Foreskin fibroblast (primary cell): ENCODE measurements at places on chromosomes 4 and X.

- DNase-seq: no peak
These were observed 29.6 kb downstream of the SMARCAD1 start for GRCh38 chr4:94237271-94237670.

- DNase-seq: peak; percentile 91
These were observed 81.8 kb downstream of the FRYL start for GRCh38 chr4:48698029-48698971.

DNA sequence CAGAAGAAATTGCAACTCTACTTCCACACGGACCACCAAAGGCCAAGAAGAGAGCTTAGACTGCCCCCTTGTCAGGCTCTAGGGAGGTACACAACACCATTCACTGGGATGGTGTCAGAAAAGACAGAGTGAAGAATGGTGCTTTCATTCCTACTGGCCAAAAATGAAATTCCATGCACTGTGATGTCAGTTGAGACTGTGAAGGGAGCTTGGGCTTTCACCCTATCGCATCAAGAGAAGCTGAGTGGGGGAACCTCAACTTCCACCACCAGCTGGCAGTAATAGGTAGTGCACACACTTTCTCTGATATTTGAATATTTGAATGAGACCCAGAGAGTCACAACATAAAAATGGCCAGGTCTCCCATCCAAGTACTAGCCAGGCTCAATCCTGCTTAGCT lies 65.9 kb downstream of the ZNF711 start:
- DNase-seq: no peak

GRCh38 chr4:63049278-63049677 lies 1360.0 kb downstream of the TECRL start:
- DNase-seq: no peak

- no peak for DNase-seq
These were observed 383.7 kb upstream of the FAM241A start for GRCh38 chr4:111761531-111761930.

DNA sequence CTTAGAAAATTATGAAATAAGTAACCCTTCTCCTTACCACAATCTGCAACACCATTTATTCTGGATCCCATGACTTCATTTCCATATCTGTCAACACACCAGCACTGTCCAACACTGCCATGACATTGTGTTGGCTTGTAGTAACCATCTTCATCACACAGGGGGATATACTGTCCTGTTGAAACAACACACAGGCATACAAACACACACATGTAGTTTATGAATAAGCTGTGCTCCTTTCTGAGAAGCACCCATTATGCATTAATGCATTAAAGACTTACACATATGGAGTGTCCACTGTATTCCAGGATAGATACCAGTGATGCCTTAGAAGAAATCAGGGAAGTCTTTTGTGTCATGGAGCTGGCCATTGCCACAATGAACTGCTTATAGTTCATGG lies 496.9 kb downstream of the SPOCK3 start:
- no peak for DNase-seq

GRCh38 chr4:85019411-85019810 lies 52.9 kb upstream of the WDFY3 start:
- DNase-seq: no peak

DNA sequence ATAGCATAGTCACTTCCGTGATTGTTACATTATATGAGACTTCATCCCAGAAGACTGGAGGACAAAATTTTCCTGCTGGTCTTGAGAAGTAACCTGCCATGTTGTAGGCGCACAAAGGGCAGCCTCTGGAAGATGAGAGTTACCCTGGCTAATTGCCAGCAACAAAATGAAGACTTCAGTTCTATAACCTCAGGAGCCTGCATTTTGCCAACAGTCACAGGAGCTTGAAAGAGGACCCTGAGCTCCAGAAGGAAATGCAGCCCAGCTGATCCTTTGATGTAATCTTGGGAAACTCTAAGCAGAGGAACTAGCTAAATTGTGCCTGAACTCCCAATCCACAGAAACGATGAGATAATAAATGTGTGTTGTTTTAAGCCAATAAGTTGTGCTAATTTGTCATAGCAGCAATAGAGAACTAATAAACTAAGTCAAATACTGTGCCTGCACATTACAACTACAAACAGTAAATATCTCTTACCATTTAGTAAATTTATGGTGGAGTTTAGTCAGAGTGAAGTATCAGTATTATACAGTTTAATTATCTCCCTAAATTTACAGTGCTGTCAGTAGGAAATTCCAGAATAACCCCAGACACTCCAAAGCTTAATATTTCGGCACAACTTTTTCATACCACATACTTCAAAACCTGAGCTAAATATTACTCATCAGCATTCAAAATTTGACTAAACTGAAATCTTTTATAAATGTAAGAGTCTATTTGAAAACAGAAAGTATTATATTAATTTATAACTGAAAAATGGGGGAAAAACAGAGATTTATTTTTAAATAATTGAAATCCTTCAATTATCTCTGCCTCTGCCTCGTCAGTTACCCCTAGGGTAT lies 90.1 kb upstream of the MAPK10 start:
- no peak for DNase-seq

GRCh38 chrX:70322784-70323183 lies 32.9 kb downstream of the KIF4A start:
- no peak for DNase-seq

DNA sequence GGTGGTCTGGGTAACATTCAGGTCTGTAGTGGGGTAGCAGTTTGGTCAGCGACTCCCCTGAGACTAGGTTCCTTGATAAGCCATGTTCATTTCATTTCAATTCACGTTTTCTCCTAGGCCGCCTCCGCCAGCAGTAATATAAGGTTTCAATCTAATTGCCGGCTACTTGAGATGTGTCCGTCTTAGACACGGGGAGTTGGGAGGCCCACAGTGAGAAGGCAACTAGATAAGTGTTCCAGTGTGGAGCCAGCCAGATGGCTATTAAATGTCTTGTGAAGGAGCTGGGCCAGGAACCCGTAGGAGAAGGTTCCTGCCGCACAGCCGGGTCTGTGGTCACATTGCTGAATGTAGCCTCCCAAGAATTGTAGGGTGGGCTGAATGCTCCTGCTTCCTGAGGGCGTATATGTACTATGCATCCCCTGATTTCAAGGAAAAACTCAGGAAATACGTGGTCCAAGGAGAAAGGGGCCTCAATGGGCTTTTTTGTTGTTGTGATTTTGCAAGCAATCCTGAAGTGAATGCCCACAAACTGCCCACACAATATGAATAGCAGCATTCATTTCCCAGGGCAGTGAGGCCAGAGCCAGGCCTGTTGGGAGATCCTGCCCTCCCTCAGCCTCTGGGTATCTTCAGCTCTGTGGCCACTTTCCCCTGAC lies 220.6 kb upstream of the RPL34 start:
- DNase-seq: no peak

GRCh38 chrX:38347136-38347535 lies 5.3 kb upstream of the OTC start:
- DNase-seq: peak; percentile 62

GRCh38 chr4:587671-588350 lies 11.7 kb upstream of the TMEM271 start:
- no peak for DNase-seq

DNA sequence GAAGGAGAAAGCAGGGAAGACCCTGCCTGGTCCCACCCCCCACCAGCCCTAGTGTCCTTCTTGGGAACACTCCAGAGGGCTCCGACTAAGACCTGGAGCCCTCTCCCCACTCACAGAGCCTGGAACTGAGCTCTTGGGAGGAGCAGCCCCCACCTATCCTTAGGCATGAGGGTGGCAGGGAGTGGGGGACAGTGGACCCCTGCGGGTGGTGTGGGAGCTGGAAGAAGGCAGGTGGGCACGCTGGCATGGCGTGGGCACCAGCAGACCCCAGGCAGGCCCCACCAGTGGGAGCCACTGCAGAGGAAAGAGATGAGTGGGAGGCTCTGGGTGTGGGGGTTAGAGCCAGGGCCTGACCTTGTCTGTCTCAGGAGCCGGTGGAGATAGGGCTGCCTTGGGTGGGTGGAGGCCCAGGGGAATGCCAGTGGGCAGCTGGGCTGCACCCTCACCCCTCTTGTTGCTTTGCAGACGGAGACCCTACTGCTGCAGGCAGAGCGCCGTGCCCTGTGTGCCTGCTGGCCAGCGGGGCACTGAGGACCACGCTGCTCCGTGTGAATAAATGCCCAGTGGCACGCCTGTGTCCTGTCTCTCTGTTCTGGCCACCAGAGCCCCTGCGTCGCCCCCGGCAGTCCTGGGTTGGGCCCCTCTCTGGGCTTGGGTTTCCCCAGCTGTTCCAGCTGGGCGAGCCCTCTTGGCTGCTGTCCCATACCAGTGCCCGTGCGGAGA lies 15.6 kb upstream of the NAT8L start:
- no peak for DNase-seq

DNA sequence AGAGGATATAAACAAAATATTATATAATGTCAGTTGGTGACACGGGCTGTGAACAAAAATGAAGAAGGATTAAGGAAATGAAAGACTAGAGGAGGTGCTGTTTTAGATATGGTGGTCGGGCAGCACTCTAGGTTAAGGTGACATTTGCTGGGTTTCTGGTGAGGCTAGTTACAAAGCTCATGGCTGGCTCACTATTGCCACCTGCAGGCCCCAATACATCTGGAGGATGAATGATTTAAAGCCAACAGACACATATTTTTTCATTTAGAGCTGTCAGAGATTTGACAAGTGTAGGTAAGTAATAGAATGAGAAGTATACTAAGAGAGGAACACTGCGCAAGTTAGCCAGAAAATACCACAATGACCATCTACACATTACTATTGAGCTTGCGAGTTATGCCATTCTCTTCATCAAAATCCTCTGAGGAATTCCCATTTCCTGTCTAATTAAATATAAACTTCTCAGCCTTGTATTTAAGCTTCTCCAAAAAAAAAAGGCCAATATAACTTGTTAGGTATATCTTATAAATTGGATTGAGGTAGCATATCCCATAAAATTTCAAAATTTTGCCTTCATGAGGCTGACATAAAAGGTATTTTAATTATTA lies 6.4 kb upstream of the FGG start:
- DNase-seq: peak; percentile 70

GRCh38 chr4:184648313-184649025 lies 778 bp downstream of the CASP3 start:
- no peak for DNase-seq

DNA sequence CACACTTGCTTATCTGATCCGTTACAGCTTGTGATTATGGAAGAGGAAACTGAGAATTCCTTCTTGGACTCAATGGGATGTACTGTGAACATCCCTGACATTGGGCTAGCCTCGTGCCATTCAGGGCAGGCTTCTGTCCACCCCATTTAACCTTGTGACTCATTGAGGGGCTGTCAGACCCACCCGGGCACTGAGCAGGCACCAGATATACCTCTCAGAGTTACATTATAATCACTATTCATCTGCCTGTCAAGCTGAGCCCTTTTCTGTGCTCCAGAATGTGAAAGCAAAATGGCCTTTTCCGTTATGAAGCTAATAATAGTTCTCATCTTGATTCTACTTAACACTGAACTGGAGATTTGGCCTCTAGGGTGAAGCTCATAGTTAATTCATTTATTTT lies 170.6 kb upstream of the SCML1 start:
- no peak for DNase-seq

DNA sequence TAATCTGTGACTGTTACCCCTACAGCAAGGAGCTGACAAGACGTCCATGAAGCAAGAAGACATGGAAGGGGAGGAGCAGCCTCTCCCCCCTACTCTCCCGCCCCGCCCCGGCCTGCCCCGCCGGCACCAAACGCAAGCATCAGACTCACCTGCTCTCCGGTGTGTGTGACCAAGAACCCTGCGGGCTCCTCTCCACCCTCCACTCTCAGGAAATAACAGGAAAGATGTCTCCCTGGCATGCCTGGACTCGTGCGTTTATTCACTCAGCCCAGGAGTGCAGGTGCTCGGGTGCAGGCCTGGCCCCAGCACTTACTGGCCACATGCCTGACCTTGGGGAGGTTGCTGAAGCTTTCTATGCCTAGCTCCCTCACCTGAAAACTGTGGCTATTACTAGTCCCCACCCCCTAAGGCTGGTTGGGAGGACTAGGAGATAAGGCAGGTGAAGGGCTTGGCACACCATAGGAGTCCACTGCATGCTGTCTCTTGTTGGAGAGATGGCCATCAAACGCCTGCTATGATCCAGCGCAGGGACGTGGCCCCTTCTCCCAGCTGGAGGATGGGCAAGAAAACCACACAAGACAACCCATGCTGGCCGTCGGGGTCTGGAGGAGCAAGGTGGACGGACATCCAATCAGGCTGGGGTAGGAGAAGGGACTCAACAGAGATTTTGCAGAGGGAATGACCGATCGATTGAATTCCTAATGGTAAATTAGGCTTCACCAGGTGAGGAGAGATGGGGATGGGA lies 34.9 kb upstream of the CLDN24 start:
- no peak for DNase-seq

DNA sequence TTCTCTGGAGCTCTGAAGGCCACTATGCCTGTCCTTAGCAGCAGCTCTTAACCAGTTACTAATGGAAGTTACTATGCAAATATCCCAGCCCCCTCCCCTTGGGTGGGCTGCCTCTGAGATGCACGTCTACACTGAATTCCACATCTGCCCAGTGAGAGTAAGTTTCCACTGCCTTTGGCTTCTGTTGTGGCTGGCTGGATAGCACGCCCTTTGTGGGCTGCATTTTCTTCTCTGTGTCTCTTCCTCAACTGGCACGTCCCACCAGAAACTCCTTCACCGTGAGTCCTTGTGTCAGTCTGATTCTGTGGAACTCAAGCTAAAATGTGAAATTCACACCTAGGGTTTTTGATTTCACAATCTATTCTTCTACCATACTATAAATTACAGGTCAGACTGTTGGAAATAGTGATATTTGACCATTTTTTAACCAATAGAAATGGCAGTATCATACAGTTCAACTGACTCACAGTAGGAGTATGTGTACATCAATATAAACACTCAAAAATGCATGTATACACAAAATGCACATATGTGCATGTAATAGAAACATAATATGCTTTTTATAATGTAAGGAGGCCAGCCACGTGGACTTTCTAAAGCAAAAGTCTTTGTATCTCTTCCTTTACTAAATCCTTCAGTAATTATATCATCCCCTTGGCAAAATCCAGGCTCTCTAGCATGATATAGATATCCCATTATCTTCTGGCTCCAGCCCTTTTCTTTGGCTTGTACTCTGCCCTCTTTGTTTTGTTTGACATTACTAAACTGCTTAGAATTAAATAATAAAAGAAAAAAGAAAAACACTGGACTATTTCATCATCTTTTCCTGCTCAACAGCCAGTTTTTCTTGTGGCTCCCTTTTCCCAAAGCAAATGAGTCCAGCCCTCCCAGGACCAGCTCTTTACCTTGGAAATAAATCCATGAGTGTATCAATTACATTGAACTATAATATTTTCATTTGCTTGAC lies 33.2 kb upstream of the LDB2 start:
- DNase-seq: peak; percentile 10

GRCh38 chrX:47497271-47497888 lies 14.4 kb upstream of the ZNF41 start:
- peak; percentile 54 for DNase-seq

DNA sequence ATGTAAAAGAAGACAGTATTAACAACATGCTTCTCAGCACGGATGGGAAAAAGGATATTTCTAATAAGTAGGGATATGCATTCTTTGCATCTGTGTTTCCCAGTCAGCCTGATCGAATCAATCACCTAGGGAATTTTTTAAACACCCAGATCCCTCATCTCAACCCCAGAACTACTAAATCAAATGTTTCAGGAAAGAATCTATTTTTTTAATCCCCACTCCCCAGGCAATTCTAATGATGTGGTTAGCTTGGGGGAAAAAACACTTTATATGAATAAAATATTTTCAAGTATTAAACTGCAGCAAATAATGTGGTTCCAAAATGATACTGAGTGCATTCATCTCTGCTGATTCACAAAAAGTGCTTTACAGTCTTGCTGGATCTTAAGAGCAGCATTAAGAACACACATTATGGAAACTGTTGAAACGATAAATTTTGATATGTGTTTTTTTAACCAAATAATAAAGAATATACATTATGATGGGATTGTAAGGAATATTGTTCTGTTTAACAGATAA lies 68.7 kb upstream of the GUCY1A1 start:
- DNase-seq: no peak
